ENCODE measurements at places on chromosomes 5 and 9. TPM values are rescaled to one million over a fixed set of nuclear protein-coding genes. Genes with fewer than 3 reads are reported as not detected.

DNA sequence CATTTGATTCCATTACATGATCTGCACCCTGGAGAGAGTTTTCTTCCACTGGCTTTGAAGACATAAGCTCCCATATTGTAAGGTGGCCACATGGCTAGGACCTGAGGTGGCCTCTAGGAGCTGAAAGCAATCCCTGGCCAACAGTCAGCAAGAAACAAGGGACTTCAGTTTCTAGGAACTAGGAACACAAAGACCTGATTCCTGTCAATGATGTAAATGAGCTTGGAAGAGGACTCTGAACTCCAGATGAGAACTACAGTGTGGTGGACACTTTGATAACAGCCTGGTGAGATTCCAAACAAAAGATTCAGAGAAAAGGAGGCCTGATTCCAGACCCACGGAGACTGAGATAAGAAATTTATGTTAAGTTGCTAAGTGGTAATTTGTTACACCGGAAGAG lies 129.0 kb downstream of the MCTP1 start:
- H3K4me3 ChIP-seq = no peak overlapping the region
- no peaks in the 10 kb centered on the region for H3K4me1 ChIP-seq
- no peak overlapping the region for H3K27ac ChIP-seq
- DNase-seq = no peak
- no peaks in the 10 kb centered on the region for H3K36me3 ChIP-seq

GRCh38 chr9:26893030-26893676 lies 551 bp upstream of the CAAP1 start:
- H3K36me3 ChIP-seq = no peaks in the 10 kb centered on the region
- peak overlapping the region; percentile 100 for H3K27ac ChIP-seq
- H3K4me3 ChIP-seq = peak overlapping the region; percentile 86
- no peaks in the 10 kb centered on the region for H3K27me3 ChIP-seq

- peaks cover 9% of the 10 kb centered on the region for H3K27me3 ChIP-seq
- DNase-seq = peak; percentile 7
- peaks cover 7% of the 10 kb centered on the region for H3K4me1 ChIP-seq
- H3K4me3 ChIP-seq = peak overlapping the region; percentile 53
- H3K27ac ChIP-seq = no peak overlapping the region
Measured at GRCh38 chr5:83472508-83473345, 1.2 kb downstream of the VCAN start.

DNA sequence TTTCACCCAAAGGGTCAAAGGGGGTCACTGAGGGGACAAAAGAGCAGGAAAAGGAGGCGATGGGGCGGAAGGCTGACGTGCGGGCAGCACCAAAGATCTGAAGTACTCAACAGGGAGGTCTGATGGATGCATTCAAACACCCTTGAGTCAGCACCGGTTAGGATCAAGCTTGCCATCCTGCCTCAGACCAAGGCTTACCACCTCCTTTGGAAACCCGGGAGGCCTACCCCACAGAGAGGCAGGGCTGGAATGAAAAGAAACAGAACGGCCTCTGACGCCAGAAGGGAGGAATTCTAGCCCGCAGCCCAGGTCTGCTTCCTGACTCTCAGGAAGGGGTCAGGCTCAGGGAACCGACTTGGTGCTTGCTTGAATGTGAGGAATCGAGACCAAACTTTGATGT lies 125.6 kb downstream of the PAPPA start:
- no peak for DNase-seq
- no peaks in the 10 kb centered on the region for H3K4me1 ChIP-seq
- H3K36me3 ChIP-seq = no peaks in the 10 kb centered on the region
- H3K4me3 ChIP-seq = no peak overlapping the region

DNA sequence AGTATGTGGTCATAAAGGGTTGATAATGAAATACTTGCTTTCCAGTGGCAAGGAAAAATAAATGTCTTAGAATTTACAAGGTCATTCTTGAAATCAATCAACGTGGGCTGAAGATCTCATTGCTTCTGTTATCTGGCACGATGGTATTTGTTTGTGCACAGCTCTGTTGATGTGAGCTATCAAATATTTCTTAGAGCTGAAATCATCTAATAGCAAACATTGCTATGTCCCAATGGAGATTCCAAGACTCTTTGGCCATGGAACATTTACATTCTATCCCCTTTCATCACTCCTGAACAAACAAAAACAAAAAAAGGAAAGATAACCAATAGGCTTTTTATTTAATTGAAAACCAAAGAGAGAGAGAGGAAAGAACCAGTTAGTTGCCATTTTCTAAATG lies 111.5 kb upstream of the CCDC152 start:
- no peak for DNase-seq
- H3K4me1 ChIP-seq = no peaks in the 10 kb centered on the region
- no peaks in the 10 kb centered on the region for H3K36me3 ChIP-seq
- no peak overlapping the region for H3K4me3 ChIP-seq
- H3K27me3 ChIP-seq = no peaks in the 10 kb centered on the region

- DNase-seq = no peak
- H3K4me1 ChIP-seq = no peaks in the 10 kb centered on the region
- no peaks in the 10 kb centered on the region for H3K36me3 ChIP-seq
- H3K27ac ChIP-seq = no peak overlapping the region
- H3K4me3 ChIP-seq = no peak overlapping the region
- H3K27me3 ChIP-seq = no peaks in the 10 kb centered on the region
Measured at GRCh38 chr9:132627106-132627505, 42.7 kb downstream of the DDX31 start.

GRCh38 chr9:17757816-17758215 lies 178.9 kb downstream of the SH3GL2 start:
- no peak overlapping the region for H3K27ac ChIP-seq
- DNase-seq = no peak
- H3K27me3 ChIP-seq = no peaks in the 10 kb centered on the region
- H3K4me1 ChIP-seq = no peaks in the 10 kb centered on the region
- H3K36me3 ChIP-seq = no peaks in the 10 kb centered on the region

DNA sequence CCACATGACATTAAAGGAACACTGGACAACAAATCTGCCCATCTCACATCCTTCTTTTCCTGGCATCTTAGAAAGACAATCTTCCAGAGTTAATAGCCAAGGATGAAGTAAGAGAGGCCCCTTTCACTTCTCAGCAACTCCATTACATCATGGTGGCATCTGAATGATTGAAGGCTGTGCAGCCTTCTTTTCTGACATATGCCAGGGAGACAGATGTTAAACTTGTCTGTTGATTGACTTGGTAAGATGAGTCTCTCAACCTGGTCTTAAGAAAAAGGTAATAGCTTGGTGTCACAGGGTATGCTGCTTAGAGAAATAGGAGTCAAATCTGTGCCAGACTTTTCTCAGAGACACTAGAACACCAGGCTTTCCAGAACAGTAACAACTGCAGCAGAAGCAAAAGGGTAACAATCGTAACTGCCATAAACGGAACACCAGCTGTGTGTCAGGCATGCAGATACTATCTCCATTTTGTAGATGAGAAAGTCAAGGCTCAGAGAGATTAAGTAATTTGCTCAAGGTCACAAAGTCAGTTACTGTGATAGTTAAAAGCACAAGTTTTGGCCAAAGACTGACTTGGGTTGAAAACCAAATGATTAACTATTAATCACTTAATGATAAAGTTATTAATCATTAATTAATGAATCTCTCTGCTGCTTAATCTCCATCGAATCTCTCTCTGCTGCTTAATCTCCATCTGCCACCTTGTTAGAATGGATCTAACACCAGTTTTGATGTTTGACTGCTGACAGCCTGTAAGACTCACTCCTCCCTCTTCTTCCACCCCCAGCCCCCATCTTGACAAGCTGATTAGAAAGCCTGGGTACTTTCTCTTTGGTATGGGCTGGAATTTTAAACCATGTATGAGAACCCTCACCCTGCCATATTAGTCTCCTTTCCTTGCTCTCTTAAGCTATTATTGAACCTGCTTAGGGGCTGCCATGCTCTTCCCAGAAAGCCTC lies 353.5 kb downstream of the ENC1 start:
- no peak for DNase-seq
- H3K4me3 ChIP-seq = no peak overlapping the region
- H3K27me3 ChIP-seq = no peaks in the 10 kb centered on the region
- peaks cover 5% of the 10 kb centered on the region for H3K4me1 ChIP-seq
- no peak overlapping the region for H3K27ac ChIP-seq

DNA sequence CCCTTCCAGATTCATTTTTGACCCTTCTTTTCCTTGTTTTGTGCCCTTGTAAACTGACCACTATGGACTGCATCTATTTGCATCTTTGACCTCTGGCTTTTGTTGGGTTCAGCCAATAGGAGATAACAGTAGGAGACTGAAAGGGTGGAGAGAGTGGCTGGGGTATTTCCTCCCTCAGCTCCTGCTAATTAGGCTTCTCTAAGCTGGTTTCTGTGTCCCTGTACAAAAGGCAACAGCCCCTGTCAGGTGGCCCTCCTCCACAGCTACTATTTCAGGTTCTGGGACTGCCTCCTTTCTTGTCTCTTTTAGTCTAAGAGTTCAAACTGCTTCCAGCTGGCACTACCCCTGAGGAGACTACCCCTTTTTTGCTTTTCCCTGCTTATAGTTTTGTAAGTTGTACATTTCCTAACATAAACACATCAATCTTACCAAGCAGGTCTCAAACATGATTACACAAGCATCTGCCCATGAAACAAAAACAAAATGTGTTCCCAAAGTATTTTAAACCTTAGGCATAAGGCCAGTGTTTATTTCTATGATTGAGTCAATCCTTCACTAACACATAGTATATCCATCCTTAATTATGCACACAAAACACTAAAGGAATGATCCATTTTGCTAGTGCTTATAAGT lies 262.0 kb upstream of the TRPM3 start:
- DNase-seq = no peak
- H3K27me3 ChIP-seq = no peaks in the 10 kb centered on the region
- no peaks in the 10 kb centered on the region for H3K36me3 ChIP-seq
- no peaks in the 10 kb centered on the region for H3K4me1 ChIP-seq
- H3K27ac ChIP-seq = no peak overlapping the region

DNA sequence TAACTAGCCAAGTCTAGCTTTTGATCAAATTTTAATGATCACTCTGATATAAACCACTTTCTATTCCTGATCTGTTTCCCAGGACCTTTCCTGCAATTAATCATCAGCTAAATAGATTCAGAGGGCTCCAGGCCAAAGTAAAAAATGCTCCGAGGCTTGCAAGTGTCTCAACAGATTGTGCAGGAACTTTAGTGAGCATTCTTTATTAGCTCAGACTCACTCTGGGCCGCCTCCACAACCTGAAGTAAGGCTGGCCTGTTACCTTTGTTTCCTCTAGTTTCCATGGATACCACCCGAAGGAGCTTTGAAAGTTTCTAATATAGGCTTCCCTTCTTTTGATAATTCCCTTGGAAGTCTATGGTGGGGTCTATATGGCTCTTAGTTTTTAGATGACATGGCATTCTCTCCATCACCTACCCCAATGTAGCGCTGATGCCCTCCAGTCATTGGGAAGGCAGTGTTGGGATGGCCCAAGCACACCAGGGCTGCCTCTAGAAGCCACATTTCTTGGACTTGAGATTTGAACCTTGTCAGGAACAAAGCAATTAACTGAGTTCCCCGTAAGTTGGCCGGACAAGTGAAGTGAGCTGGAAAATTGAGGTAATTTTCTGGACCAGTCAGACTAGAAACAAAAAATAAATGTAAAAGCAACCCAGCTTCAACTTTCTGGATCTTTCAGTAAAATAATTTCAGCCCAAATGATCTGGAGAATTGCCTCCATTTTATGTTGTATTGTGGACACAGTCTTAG lies 97.6 kb upstream of the LHFPL2 start:
- no peaks in the 10 kb centered on the region for H3K27me3 ChIP-seq
- no peak for DNase-seq
- H3K4me3 ChIP-seq = no peak overlapping the region
- no peaks in the 10 kb centered on the region for H3K4me1 ChIP-seq

DNA sequence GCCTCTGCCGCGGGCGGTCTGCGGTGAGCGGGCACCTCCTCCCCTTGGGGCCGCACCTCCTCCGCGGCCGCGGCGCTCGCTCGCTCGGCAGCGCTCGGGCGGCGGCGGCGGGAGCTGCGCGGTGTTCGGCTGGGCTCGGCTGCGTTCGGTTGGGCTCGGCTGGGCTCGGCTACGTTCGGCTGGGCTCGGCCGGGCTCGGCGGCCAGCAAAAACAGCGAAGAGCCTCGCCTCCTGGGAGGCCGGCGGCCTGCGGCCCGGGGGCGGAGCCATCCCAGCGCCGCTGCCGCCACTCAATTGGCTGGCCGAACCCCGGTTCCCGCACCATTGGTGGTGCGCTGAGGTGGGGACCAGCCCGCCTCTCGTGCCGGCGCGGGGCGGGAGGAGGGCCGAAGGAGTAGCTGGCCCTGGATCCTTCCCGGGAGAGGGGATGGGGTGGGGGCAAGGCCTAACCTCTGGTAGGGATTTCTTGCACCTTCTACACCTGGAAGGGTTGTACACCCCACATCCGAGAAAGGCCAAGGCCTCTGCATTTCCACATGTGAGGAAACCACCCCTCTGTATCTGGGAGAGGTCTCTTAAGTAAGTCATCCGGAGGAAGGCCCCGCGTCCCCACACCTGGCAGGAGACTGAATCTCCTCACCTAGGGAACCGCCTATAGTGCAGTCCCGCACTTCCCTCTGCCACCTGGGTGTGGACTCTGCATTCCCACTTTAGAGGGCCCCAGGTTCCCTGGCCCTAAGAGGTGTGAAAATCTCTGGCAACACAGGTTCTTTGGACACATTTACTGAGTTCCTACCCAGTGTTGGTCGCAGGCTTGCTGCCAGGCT lies at the start of gene ENHO:
TSS of gene ENHO (minus strand) at position 20 of the 827 bp plus-strand sequence. CDS start 1,295 bp downstream, outside the sequence.
- H3K36me3 ChIP-seq = no peaks in the 10 kb centered on the region
- H3K27ac ChIP-seq = no peak within 1 kb of the TSS
- peak; percentile 96 for DNase-seq

- no peaks in the 10 kb centered on the region for H3K4me1 ChIP-seq
- no peaks in the 10 kb centered on the region for H3K36me3 ChIP-seq
- no peak for DNase-seq
- H3K27me3 ChIP-seq = no peaks in the 10 kb centered on the region
Measured at GRCh38 chr5:6568383-6568782, 64.5 kb downstream of the NSUN2 start.

DNA sequence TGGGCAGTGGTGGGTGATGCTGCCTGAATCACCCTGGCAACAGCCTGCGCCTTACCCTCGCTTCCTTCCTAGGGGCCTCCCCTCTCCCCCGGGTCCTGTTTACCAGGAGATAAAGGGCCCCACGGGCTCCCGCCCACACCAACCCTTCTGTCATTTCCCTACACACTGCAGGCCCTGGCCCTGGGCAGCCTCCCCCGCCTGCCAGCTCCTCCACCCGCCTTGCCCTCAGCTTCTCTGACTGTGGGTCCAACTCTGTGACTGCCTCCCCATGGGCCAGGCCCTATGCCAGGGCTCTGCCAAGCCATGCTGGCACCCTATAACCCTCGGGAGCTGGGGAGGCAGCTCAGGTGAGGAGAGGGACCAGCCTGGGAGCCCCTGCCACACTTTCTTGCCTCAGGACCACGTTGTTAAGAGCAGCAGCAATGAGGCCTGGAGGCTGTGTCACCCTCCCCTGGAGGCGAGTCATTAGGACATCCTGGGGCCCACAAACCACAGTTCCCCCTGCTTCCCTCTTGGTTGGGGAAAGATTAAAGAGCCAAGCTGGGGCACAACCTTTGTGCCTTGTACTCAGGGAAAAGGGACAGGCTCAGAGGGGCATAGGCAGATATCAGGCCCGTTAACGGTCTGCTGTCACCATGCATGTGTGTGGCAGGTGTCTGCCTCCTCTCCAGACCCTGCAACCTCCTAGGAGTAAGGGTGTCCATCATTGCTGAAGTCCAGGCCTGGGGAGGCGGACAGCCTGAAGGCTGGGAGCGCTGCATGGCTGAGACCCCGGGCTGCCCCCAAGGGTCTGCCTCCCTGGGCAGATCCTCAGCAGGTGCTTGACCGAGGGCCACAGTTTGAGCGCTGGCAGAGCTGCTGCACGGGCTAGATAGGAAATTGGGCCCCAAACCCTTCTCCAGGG lies 2.8 kb downstream of the MGAT4B start:
- H3K27me3 ChIP-seq = no peaks in the 10 kb centered on the region
- peaks cover 13% of the 10 kb centered on the region for H3K36me3 ChIP-seq
- peak; percentile 58 for DNase-seq
- no peaks in the 10 kb centered on the region for H3K4me1 ChIP-seq

FAM78A gene
- 0.45 TPM for polyA plus RNA-seq

FAM193B gene
- polyA plus RNA-seq = 399 TPM

F2RL2 gene
- 0.40 TPM for polyA plus RNA-seq

Data from pancreas (tissue), 10 donors.